Retinal pigment epithelial cell (primary cell): ENCODE measurements at places on chromosomes 7 and 10.

- no peak for DNase-seq
Observed at GRCh38 chr10:72027498-72027897, 60.9 kb downstream of the SPOCK2 start.

GRCh38 chr7:92632791-92633190, 42.6 kb upstream of the FAM133B start:
- DNase-seq, result no peak

- no peak for DNase-seq
Observed at GRCh38 chr7:73824986-73825385, 5.8 kb upstream of the CLDN4 start.

- DNase-seq, result no peak
Observed at GRCh38 chr7:105015390-105015965, 1.5 kb downstream of the KMT2E start.

- DNase-seq, result no peak
Observed at GRCh38 chr10:79400146-79401004, 45.0 kb downstream of the ZCCHC24 start.

- no peak for DNase-seq
Observed at GRCh38 chr7:2921653-2922347, 77.7 kb upstream of the GNA12 start.

- no peak for DNase-seq
Observed at GRCh38 chr7:22992874-22993840, 20.8 kb downstream of the HYCC1 start.

GRCh38 chr10:110387617-110387982, 82.9 kb upstream of the SMNDC1 start:
- no peak for DNase-seq

GRCh38 chr7:66638309-66639099, 9.8 kb downstream of the KCTD7 start:
- DNase-seq, result no peak

DNA sequence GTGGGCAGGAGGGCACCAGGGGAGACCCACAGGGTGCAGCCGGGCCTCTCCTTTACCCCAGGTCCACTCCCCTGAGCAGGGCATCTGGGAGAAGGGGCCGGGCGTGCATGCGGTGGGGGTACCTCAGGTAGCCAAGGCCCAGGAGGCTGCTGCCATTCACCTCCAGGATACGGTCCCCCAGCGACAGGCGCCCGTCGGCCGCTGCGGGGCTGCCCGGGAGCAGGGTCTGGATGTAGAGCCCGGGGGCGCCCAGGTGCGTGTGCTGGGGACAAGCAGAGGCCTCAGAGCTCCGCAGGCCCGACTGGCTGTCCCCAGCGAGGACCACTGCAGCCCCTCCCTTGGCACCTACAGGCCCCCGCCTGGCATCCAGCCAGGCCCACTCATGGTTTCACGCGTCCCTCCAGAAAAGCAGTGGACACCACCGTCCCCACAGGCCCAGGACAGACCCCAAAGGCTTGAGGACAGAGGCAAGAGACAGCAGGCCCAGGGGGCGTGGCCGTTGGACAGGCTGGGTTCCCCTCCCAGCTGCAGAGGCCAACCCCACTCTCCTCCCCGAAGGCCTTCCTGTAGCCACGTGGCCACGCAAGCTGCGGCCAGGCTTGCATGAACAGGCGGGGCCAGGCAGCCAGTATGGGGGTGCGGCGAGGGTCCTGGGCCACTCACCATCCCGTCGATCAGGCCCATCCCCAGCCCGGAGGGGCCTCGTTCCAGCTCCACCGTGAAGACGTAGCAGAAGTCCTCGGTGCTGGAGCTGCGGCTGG, 24.3 kb downstream of the AP5Z1 start:
- no peak for DNase-seq

DNA sequence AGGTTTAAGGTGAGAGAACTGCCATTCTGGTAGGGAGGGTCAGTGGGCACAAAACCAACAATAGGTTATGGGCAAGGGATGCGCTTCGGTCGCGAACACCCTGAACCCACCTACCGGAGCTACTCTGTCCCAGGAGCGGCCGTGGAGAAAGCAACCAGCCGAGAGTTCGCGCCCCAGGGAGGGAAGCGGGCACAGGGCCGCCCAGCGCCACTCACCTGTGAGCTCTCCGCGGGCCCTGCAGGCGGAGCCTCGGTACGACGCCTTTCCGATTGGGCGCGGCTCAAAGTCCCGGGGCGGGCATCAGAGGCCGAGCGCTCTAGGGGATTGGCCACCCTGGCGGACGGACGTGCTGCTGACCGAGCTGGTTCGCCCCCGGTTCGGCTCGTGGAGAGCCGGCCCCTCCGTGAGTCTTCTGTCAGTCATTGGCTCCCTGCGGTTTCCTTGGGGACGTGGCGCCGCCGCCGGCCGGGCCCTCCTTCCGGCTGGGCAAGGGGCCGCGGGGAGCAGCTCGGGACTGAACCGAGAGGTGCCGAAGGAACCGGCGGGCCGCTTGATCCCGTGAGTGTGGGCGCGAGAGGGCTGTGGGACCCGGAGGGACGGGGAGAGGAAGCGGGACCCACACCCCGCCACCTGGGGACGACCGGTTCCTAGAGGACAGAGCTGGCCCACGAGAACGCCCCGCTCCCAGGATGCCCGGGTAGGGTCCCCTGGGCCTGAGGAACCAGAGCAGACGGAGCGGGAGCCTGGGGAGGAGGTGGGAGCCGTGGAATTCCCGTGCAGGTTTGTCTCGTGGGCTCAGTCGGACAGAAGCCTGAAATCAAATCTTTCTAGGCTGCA, at the start of gene ENTPD7:
TSS of gene ENTPD7 (plus strand) at position 479 of the 837 bp plus-strand sequence. CDS start 448 bp downstream, outside the sequence.
- DNase-seq, result peak; percentile 88

- DNase-seq, result no peak
Observed at GRCh38 chr7:102404005-102404861, 8.1 kb downstream of the PRKRIP1 start.

- no peak for DNase-seq
Observed at GRCh38 chr7:124369310-124369709, 336.4 kb upstream of the TMEM229A start.

- DNase-seq, result no peak
Observed at GRCh38 chr10:75432176-75432575, 752 bp downstream of the LRMDA start.

DNA sequence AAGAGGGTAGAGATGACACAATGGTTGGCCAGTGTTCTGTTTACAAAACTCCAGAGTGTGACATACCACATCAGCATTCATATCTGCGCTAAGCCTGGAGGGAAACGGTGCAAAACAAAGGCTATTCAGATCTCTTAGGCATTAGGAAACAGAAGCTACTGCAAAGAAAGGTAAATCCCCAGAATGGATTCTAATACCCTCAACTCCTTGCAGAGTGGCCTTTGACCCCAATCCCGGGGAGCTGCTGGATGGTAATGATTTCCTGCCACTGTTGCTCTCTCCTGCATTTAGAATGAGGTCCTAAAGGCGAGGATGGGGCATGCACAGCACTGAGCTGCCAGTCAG, 65.2 kb downstream of the AOAH start:
- DNase-seq, result no peak

GRCh38 chr10:54203401-54203800, 597.6 kb downstream of the PCDH15 start:
- no peak for DNase-seq

- DNase-seq, result no peak
Observed at GRCh38 chr7:129707910-129708499, 96.5 kb downstream of the NRF1 start.

GRCh38 chr7:42351316-42351935, 114.4 kb upstream of the GLI3 start:
- DNase-seq, result peak; percentile 65

- no peak for DNase-seq
Observed at GRCh38 chr7:93119191-93119905, 1.6 kb upstream of the SAMD9 start.

DNA sequence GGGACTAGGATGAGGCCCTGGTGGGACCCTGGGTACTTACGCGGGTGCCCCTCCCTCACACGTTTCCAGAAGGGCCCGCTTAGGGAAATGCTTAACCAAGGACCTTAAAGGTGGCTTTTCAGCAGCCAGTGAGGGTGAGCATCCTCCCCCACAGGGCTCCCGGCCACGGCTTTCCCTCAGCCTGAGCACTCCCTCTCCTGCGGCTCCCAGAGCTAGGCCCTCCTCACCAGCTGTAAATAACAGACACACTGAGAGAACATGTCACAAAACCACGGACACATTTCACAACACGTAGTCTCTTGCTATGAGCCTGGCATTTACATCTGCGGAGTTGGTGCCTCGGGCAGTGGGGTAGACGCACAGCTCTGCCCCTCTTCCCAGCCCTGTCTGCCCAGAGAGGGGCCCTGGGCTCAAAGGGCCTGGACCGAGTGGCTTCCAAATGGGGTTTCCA, 25.2 kb downstream of the GRID1 start:
- DNase-seq, result no peak

GRCh38 chr10:57948796-57949195, 318.9 kb downstream of the IPMK start:
- no peak for DNase-seq
